Esophagus squamous epithelium (tissue), 5 donors: ENCODE measurements at places on chromosomes 7 and 10.

DNA sequence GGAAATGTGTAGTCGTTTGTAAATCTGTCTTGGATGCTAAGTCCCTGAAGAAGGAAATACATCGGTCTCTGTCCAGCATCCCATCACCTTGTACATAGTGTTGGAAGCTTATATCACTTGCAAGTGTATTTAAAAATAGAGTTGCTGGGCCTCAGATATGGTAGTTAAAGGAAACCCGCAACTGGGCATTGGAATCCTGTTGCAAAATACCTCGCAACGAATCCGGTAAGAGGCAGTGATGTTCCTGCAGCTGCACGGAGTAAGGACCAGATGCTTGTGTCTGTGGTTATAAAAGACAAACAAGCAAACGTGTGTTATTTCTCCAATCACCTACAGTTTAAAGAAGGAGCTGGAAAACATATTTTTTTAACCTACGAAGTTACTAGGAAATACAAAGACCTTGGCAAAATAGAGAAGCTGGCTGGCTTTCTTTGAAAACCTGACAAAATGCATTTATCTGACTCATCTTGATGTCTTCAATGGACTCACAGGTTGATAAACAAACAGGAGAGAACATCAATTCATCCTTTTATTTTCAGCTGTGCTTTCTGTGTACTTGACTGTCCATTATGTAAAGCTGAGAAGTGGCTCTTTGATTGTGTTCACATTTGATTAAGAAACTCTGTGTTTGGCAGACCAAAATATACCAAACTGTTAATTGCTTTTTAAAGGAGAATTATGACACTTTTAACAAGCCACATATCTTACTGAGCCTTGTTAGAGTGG lies 326.4 kb downstream of the SFMBT2 start:
- H3K36me3 ChIP-seq, result no peaks in the 10 kb centered on the region
- H3K4me3 ChIP-seq, result no peak overlapping the region
- no peaks in the 10 kb centered on the region for H3K4me1 ChIP-seq
- no peaks in the 10 kb centered on the region for H3K27me3 ChIP-seq
- no peak for DNase-seq

DNA sequence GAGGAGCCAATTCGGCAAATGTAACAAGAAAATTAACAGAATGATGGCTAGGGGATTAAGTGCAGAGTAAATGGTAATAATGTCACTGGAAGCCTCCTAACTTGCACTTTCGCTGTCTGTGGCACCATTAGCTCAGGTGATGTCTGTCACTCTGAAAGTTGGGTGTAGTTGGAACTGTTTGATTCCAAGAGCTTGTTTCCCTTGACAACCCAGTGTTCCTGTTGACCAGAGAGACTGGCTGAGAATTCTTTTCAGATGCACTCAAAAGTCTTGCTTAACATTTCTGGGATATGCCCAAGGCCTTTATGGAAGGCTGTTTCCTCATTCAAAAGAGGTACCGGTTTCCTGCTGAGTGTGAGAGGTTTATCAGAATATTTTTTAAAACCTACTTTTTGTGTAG lies 49.6 kb downstream of the PLPP4 start:
- H3K27me3 ChIP-seq, result no peaks in the 10 kb centered on the region
- H3K36me3 ChIP-seq, result no peaks in the 10 kb centered on the region
- H3K4me3 ChIP-seq, result no peak overlapping the region

- H3K36me3 ChIP-seq, result no peaks in the 10 kb centered on the region
- no peak overlapping the region for H3K27ac ChIP-seq
- no peak overlapping the region for H3K4me3 ChIP-seq
These were observed 913.9 kb upstream of the AUTS2 start for GRCh38 chr7:68684246-68684839.

- no peak for DNase-seq
- no peak overlapping the region for H3K27ac ChIP-seq
- no peaks in the 10 kb centered on the region for H3K4me1 ChIP-seq
- no peaks in the 10 kb centered on the region for H3K27me3 ChIP-seq
These were observed 107.7 kb upstream of the DIP2C start for GRCh38 chr10:797179-797578.

- no peak overlapping the region for H3K27ac ChIP-seq
- H3K4me1 ChIP-seq, result no peaks in the 10 kb centered on the region
- H3K36me3 ChIP-seq, result no peaks in the 10 kb centered on the region
- H3K4me3 ChIP-seq, result no peak overlapping the region
- DNase-seq, result no peak
- H3K27me3 ChIP-seq, result peaks cover 43% of the 10 kb centered on the region
These were observed 7.0 kb upstream of the DLX6 start for GRCh38 chr7:96998333-96998732.

GRCh38 chr10:48472501-48473069 lies 132.3 kb downstream of the ARHGAP22 start:
- peaks cover 6% of the 10 kb centered on the region for H3K4me1 ChIP-seq
- no peak overlapping the region for H3K27ac ChIP-seq
- H3K4me3 ChIP-seq, result no peak overlapping the region
- H3K27me3 ChIP-seq, result no peaks in the 10 kb centered on the region

DNA sequence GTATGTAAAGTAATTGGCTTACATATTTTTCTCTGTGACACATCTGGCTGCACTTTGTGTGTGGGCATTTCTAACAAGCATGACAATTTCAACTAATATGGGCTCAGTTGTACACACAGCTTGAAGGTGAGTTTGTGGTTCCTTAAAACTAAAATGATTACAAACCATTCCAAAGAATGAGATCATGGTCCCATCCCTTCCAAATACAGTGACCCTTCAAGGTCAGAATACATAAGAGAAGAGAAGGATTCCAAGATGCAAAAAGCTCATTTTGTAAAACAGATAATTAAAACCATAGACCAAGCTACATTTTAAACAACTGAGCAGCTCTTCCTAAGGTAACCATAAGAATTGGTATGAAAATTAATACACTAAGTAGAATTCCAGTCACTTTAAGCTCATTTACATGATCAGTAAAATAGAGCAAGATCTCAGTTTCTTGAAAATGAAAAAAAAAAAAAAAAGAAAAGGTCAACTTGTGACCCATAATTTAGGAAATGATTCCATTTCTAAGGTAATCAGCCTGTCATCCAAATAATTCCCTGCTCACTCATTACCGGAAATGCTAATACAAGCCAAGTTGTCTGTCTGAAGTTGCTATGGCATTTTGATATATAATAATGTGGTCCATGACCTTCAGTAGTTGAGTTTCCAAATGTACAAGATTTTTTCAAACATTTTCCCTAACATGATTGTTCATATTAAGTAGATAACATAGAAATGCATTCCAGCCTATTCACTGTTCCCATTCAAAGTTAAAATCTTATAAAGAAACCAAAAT lies 688.5 kb downstream of the PARD3 start:
- no peak overlapping the region for H3K4me3 ChIP-seq
- no peaks in the 10 kb centered on the region for H3K36me3 ChIP-seq
- no peaks in the 10 kb centered on the region for H3K27me3 ChIP-seq
- DNase-seq, result no peak
- no peak overlapping the region for H3K27ac ChIP-seq

DNA sequence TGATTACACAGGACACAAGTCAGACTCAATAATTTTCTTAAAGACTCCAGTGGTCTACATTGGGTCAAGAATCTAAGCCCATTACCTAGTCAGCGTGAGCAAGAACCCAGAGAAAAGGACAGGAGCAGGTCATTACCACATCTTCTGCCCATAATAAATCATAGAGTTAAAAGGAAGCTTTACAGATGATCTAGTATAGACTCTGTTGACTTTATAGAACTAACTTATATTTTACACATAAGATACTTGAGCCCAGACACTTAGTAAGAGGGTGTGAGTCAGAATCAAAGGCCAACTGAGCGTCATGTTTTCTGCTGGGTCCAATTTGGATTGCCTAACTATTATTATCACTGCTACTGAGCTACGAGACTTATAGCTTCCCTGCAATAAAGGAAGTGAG lies 206.1 kb upstream of the NPSR1 start:
- H3K4me3 ChIP-seq, result no peak overlapping the region
- H3K27me3 ChIP-seq, result no peaks in the 10 kb centered on the region

DNA sequence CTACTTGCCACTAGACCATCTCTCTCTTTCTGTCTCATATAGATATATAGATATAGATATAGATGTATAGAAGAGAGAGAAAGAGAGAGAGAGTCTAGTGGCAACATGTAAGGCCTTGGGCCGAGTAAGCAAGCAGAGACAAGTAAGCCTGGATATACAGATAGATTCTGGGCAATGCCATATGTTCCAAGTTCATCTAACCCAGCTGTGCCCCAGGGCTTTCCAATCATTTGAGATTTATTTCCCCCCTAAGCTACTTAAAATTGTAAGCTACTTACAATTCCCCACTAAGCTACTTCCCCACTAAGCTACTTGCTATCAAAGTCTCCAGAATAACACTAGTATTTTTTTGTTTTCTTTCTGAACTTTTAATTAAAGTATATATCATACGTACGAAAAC lies 1094.1 kb downstream of the DNAJB9 start:
- no peak overlapping the region for H3K4me3 ChIP-seq
- no peaks in the 10 kb centered on the region for H3K36me3 ChIP-seq
- DNase-seq, result no peak
- H3K27ac ChIP-seq, result no peak overlapping the region
- no peaks in the 10 kb centered on the region for H3K4me1 ChIP-seq

DNA sequence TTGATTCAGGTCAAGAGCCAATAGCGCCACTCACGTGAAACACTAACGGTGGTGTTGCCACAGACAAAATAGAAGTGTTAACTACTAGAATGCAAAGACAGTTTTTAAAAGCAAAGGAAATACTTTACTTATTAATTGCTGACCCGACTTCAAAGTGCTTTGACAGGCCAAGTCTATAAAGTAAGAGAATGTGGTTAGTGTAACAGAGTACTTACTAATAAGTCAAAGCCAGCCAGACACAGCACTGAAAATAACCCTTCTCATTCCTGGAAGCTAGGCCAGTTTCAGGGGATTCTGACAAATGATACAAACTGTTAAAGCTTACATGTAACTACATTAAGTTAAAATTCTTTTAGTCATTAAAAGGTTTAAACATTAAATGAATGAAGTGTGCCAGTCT lies 50.3 kb downstream of the ENO4 start:
- H3K4me1 ChIP-seq, result no peaks in the 10 kb centered on the region
- no peak for DNase-seq
- no peak overlapping the region for H3K27ac ChIP-seq
- no peaks in the 10 kb centered on the region for H3K36me3 ChIP-seq
- no peak overlapping the region for H3K4me3 ChIP-seq

DNA sequence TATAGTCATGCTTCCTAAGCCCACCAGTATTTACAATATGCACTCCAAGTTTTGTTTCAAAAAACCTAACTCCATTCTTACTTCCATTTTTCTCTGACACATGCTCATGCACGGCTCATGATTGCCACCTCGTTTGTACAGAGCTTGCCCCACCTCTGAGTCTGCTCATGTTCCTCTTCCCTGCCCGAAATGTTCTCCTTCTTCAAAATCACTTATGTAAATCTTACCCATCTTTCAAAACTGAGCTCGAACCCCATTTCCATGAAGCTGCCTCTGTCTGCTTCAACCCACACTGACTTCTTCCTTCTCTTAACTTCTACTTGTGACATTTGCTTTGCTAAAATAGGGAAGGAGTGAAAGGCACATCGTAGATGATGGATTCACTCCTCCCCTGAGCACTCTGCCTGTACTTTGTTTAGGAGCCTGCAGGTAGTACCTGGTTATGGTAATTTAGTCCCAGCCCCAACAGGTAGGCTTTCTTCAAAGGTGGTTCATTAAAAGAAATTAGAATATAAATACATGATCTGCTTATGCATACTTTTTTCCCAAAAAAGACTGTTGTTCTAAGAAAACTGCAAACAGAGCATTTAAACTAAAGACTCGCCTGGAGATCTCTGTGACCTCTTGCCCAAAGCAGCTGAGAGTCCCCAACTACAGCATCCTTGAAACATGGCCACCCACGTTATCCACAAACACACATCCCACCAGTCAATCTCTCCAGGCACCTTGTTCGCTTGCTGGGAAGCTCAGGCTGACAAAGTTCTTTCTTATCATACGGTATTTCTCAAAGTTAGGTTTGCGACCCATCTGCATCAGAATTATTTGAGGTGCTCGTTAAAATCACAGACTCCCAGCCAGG lies 172.0 kb downstream of the DGKI start:
- DNase-seq, result no peak
- H3K4me1 ChIP-seq, result no peaks in the 10 kb centered on the region
- no peaks in the 10 kb centered on the region for H3K27me3 ChIP-seq
- H3K27ac ChIP-seq, result no peak overlapping the region
- H3K4me3 ChIP-seq, result no peak overlapping the region

DNA sequence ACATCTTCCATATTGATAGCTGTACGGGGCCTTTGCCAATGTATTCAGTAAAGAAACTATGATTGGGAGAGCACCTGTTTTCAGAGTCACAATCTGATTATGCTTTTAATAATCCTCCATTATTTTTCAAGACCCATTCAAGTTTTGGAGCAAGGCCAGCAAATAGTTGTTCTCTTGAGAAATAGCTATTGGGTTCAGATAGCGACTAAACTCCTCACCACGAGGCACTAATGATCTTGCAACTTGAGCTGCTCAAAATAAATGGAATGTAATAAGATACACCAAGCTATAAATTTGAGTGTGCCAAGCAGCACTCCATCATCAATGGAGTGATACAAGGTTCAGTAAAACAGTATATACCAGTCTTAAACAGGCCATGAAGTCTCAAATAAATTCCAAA lies 7.4 kb upstream of the MALRD1 start:
- H3K4me1 ChIP-seq, result no peaks in the 10 kb centered on the region
- H3K36me3 ChIP-seq, result no peaks in the 10 kb centered on the region
- no peak overlapping the region for H3K27ac ChIP-seq
- no peaks in the 10 kb centered on the region for H3K27me3 ChIP-seq
- DNase-seq, result no peak

DNA sequence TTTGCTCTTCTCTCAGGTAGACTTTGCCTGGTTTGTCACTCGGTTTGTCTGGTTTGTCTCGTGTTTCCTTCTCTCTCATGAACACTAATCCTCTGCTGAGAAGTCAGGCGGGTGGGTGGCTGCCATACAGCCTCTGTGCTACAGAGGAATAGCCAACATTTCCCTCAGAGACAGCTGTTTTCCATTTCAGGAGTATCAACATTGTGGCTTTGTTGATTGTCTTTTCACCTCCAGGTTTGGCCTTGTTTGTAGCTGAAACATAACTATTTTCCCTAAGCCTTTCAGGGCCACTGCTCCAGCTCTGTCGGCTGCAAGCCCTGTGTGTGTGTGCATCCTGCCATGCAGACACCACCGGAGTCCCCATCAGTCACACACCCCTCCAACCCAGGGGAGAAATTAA lies 122.8 kb downstream of the BAMBI start:
- no peaks in the 10 kb centered on the region for H3K36me3 ChIP-seq
- no peak overlapping the region for H3K27ac ChIP-seq
- no peak overlapping the region for H3K4me3 ChIP-seq

DNA sequence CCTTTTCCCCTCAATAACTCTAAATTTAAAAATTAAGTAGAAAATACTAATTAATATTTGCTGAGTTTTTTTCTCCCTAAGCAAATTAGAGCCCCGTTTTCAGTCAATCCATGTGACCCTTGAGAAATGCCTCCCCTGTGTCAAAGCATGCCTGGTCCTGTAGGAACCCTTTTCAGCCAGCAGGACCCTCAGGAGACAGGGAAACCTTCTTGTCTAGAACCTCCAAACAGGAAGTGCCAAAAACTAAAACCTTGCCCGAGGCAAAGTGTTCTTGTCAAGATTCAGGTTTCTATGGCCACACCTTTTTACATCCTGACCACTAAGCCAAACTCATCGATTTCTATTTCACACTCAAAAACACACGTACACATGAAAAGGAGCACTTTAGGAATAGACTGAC lies 60.1 kb upstream of the NFE2L3 start:
- no peak overlapping the region for H3K4me3 ChIP-seq
- H3K4me1 ChIP-seq, result peaks cover 7% of the 10 kb centered on the region
- no peaks in the 10 kb centered on the region for H3K27me3 ChIP-seq
- no peak for DNase-seq
- H3K27ac ChIP-seq, result no peak overlapping the region

- DNase-seq, result no peak
- H3K36me3 ChIP-seq, result no peaks in the 10 kb centered on the region
- no peak overlapping the region for H3K4me3 ChIP-seq
- H3K27ac ChIP-seq, result no peak overlapping the region
These were observed 129.5 kb downstream of the OAT start for GRCh38 chr10:124288928-124289850.
